ENCODE measurements at places on chromosomes 7 and 10. TPM values are rescaled to one million over a fixed set of nuclear protein-coding genes. Genes with fewer than 3 reads are reported as not detected.

The CUZD1 gene
- 0.70 TPM for polyA plus RNA-seq

The SAMD9L gene
- polyA plus RNA-seq: 0.75 TPM

The C10orf120 gene
- not detected for polyA plus RNA-seq

The ASIC3 gene
- polyA plus RNA-seq: 2.0 TPM

The ETV1 gene
- polyA plus RNA-seq: 25.6 TPM

The KCTD7 gene
- 21.5 TPM for polyA plus RNA-seq

The SAMD8 gene
- 5.6 TPM for polyA plus RNA-seq

The GRB10 gene
- 87.4 TPM for polyA plus RNA-seq

The LIPK gene
- not detected for polyA plus RNA-seq

The ACBD7 gene
- polyA plus RNA-seq: 35.4 TPM

The TAC1 gene
- 0.83 TPM for polyA plus RNA-seq

The ATOH7 gene
- polyA plus RNA-seq: 1.4 TPM

The RBM20 gene
- 0.17 TPM for polyA plus RNA-seq

The BAMBI gene
- 71.5 TPM for polyA plus RNA-seq

The MLXIPL gene
- polyA plus RNA-seq: 4.0 TPM

The TMEM176B gene
- polyA plus RNA-seq: 20.1 TPM

The LIPJ gene
- polyA plus RNA-seq: not detected

The LEP gene
- not detected for polyA plus RNA-seq

The GRID2IP gene
- 0.25 TPM for polyA plus RNA-seq

The GPR146 gene
- 10.5 TPM for polyA plus RNA-seq

The PTF1A gene
- not detected for polyA plus RNA-seq

The OPALIN gene
- polyA plus RNA-seq: 31.9 TPM

The MRPS17 gene
- polyA plus RNA-seq: 20.3 TPM

The TMEM196 gene
- 0.27 TPM for polyA plus RNA-seq

The SUN3 gene
- polyA plus RNA-seq: not detected

The FASTK gene
- polyA plus RNA-seq: 47.4 TPM

The PTPRZ1 gene
- 26.3 TPM for polyA plus RNA-seq

The POT1 gene
- polyA plus RNA-seq: 11.7 TPM

Data from brain (organoid and tissue), 16 donors.